Stimulated activated CD8-positive, alpha-beta memory T cell treated with anti-CD3 and anti-CD28 coated beads, Interleukin-2, amount 100 ng/mL, for 48 hours (primary cell): ENCODE measurements at places on chromosomes 4 and X.

- DNase-seq, result no peak
Observed at GRCh38 chr4:42995343-42995944, 102.9 kb downstream of the GRXCR1 start.

DNA sequence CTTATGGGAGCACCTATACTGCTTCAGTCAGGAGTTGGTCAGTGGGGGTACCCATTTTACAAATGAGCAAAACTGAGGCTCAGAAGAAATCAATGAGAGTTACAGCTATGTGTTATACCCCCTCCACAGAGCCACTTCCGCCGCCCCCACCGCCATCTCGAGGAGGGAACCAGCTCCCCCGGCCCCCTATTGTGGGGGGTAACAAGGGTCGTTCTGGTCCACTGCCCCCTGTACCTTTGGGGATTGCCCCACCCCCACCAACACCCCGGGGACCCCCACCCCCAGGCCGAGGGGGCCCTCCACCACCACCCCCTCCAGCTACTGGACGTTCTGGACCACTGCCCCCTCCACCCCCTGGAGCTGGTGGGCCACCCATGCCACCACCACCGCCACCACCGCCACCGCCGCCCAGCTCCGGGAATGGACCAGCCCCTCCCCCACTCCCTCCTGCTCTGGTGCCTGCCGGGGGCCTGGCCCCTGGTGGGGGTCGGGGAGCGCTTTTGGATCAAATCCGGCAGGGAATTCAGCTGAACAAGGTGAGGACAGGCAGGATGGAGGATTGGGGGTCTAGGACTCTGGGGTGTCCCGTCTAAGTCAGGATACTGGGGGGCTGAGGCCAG lies 5.0 kb downstream of the WAS start:
- DNase-seq, result no peak

GRCh38 chrX:103782640-103783039 lies 6.0 kb downstream of the PLP1 start:
- DNase-seq, result no peak

- no peak for DNase-seq
Observed at GRCh38 chr4:164177153-164177552, 576.8 kb upstream of the SMIM31 start.

GRCh38 chr4:84474107-84474506 lies 25.0 kb downstream of the NKX6-1 start:
- no peak for DNase-seq

DNA sequence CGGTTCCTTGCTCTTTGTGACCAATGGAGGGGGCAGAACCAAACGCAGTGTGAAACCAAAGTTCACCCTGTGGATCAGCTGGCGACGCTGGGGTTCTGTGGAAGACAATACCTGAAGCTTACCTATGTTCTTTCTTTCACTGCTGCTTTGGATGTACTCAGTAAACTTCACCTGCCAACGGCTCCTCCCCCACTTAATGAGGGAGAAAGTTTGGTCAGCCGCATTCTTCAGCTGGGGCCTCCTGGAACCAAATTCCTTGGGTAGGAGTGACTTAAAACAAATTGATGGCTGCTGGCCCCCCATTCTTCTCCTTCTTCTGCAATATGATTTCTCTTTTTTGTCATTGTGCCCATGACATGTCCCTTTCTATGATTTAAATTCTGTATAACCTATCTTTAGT lies 282.4 kb downstream of the ANK2 start:
- no peak for DNase-seq

- no peak for DNase-seq
Observed at GRCh38 chrX:129930941-129931410, 25.0 kb downstream of the UTP14A start.

DNA sequence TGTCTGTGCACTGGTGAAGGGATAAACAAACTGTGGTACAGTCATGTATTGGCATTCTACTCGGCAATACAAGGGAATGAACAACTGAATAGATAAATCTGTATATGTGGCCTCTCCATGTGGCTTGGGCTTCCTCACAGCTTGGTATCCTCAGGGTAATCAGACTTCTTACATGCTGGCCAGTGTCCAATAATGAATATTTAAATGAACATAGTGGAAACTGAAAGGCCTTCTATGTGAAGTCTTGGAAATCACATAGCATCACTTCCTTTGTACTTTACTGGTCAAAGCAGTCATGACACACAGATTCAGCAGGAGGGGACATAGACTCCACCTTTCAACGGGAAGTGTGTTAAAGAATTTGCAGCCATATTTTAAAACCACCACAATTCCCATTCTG lies 33.4 kb upstream of the GPR101 start:
- no peak for DNase-seq

- DNase-seq, result no peak
Observed at GRCh38 chrX:15151267-15152186, 118.4 kb downstream of the ASB9 start.

DNA sequence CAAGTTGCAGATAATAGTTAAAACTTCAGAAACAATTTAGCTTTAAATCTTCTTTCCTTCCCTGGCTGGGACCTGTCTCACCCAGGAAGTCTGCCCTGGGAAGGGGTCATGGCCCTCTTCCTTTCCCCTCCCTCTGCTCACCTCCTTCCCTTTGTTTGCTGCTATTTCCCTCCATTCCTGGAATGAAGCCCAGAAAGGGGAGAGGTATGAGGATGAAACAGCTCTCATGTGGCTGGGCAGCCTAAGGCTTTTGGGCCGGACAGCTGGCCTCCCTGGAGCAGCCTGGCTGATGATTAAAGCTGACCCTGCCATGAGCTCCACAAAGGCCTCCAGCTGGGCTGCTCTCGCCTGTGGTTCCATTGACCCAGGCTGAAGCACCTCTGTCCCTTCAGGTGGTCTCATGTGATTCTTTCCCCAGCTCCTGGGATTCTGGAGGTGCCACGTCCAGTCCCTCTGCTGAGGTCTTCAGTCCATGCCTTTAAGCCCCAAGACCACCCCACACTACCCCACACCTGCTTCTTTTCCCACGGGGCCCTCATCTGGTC lies 202.1 kb downstream of the PTTG2 start:
- no peak for DNase-seq
